ENCODE measurements at places on chromosomes 3 and 15.

DNA sequence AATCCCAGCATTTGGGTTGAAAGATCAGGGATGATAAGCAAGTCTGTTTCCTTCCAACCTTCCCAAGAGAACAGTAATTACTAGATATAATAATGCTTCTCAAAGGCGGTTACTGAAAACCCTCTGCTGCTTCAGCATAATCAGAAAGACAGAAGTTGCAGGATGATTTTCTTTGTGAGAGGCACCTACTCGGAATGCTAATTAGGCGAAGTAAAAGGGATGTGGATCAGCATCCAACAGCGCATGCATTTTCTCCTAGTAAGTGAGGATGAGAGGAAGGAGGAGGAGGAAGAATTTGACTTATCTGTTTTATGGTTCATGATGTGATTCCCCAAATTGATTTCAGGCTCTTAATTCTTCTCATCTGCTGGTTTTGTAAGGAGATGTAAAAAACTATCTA, 118.0 kb downstream of the CACNA2D3 start:
- no peak for DNase-seq

DNA sequence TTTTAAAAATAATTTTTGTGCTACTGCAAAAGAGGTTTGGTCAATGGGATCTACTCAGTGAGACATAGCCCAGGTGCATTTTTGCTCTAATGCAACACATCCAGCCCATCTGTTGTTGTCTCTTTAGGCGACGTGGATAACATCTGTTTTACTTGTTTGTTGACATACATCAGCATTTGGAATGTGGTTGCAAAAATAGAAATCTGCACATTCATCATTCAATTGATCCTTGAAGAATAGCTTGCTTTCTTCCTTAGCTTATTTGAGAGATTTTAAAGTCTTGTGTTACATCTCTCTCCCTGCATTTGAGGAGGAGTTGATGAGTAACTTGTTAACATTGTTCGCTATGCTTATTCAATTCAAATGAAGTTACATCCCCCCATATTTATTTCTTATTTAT, 1202.3 kb downstream of the NSUN3 start:
- DNase-seq, result no peak

DNA sequence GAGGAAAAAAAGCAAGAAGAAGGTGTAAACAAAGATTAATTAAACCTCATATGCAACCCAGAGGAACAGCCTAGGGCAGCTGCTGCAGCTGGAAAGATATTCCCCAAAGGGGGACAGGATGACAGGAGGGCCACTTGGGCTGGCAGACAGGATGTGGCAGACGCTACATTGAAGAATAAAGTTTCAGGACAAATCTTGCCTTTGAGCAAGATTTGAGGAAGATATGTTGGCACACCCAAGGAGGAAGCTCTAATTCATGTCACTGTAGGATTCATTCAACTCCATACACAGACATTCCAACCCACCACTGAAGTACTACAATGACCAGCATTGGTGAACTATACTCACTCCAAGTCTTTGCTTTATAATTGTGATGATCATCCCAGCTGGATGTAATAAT, 504.0 kb downstream of the SHQ1 start:
- no peak for DNase-seq

DNA sequence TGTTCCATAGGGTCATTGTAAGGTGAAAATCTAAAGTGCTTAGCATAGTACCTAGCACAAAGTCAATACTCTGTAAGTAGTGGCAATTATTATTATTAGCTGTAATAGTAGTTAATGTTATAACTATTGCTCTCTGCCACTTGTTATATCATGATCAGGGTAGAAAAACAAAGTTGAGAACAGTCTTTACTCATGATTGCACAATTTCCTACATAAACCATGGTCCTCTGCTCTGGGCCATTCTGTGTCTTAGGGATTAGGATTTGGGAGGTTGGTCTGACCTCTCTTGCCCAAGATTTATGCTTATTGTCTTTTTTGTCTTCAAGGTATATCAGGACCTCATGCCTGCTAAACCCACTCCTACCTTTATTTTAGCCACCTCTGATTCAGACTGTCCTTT, 4.3 kb upstream of the LRRC58 start:
- no peak for DNase-seq

GRCh38 chr3:98769448-98769847, 6.3 kb downstream of the ST3GAL6 start:
- no peak for DNase-seq

GRCh38 chr3:851098-851790, 241.6 kb upstream of the CNTN6 start:
- no peak for DNase-seq

DNA sequence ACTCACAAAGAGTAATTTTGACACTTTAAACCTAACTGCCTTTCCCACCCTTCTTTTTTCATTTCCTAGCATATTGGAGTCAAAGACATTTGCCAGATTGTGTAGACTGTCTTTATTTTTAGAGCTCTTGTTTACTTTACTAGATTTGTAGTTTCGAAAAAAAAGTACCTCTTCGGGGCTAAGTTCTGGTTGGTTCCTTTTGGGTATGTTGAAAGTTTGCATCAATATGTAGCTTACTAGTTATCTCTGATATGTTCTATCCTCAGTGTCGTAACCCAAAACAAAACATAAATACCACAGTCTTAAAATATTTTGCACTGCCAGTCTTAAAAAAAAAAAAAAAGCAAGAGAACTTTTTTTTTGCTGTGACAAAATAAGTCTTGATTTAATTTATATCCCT, 52.2 kb downstream of the REC114 start:
- peak; percentile 63 for DNase-seq

- DNase-seq, result no peak
These were observed 13.7 kb downstream of the ACSBG1 start for GRCh38 chr15:78220713-78221112.

- no peak for DNase-seq
These were observed 79.9 kb downstream of the IGF1R start for GRCh38 chr15:98728082-98728810.

GRCh38 chr3:30502051-30502741, 104.2 kb upstream of the TGFBR2 start:
- no peak for DNase-seq

- peak; percentile 58 for DNase-seq
These were observed 113.8 kb upstream of the CCDC54 start for GRCh38 chr3:107263269-107264021.
